ENCODE measurements at places on chromosomes 16 and 17.

DNA sequence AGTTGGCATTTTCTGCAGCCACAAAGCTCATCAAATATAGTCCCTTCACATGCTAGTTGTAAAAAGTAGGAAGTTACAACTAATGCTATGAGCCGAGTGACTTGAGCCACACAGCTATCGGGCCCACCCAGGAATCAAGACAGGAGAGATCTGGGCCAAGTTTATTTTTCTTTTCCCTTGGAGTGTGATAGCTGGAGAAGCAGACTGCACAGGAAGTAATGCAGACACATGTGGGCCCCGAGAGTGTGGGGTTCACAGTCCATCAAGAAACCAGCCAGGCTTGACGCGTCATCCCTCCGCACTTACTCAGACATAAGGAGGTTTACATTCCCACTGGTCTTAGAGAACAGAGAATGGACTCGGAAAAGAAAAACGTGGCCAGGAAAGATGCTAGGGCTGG is 403.1 kb upstream of the CDH11 start:
- no peak for DNase-seq

DNA sequence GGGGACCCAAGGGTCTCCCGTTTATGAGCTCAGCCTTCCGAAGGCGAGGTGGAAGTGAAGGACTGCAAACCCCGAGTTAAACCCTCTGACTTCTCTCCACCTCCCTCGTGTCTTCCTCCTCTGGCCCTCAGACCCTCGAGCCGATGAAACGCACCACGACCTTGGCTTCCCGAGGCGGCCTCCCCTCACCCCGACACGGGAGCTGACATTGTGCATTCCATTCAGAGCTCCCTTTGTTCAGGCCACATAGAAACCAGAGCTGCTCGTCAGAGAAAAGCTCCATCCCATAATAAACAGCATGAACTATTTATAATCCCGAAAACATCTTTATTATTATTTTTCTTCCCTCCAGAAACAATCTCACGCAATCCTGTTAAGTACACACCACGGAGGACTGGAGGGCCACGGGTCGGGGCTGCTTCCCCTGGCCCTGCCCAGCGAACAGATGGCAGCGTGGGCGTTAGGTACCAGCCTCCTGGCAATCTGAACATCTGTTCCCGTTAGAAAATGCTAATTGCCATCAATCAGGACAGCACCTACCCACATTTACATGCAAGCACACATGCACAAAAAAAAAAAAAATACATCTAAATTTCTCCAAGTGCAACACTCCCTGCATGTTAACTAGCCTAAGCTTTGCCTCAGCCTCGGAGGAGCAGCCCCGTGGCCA is 145.7 kb downstream of the RBFOX3 start:
- no peak for DNase-seq

DNA sequence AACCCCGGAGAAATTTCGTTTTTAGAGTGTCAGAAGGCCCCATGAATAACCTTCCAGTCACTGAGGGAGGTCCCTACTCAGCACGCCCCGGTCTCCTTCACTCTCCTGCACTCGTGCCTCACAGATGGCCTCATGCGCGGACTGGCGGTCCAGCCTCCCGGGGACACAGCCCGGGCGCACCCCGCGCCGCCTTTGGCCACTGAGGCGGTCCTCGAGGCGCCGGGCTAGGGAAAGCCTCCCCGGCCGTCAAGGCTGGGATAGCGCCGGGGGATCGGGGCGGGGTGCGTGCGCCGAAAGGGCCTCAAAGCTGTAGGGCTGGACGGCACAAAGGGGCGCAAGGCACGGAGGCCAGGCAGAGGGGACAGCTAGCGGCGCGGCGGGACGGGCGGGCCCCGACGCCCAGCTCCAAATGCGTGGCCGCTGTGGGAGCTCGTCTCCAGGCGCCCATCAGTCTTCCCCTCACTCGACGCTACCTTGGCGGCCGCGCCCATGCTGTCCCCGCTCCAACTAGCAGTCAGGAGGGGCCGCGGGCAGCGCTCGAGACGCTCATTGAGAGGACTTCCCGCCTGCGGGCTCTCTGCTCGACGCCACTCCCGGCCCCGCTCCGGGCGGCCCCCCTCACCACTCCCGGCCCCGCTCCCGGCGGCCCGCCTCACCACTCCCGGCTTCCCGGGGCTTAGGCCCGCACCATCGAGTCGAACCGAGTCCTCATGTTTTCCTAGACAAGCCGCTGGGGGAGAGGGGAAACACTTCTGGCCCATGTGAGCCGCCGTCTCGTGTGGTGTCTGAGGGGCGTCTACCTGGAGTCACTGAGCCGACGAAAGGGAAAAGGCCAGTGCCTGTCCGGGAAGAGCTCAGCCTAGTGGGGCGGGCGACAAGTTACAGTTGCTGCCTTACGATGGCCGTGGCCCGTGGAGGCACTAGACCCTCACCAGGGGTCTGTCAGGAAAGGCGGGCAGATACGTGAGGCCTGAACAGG is at the start of gene USP6:
Gene USP6 (plus strand): TSS at position 360 of the 979 bp plus-strand sequence. CDS start 14,336 bp downstream, outside the sequence.
- DNase-seq = no peak

DNA sequence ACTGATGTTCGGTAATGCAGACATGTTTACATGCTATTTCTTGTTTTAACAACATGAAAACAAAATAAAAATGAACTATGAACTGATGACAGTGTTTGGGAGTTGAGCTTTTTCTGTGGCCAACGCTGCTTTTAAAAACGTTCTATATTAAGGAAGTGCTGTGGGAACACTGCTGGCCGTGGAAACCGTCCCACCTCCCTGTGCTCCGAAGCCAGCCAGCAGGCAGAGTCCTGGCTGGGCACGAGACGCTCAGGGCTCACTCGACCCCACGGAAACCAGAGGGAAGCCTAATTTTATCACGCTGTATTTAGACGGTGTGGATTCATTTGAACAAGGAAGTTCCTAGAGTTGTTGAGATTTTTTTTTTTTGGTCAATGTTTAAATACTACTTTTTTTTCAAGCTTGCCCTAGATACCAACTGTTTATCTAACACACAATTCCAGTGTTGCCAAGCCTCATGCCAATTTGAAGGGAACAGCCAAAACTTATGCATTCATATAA is 25.8 kb downstream of the ADCY9 start:
- no peak for DNase-seq

DNA sequence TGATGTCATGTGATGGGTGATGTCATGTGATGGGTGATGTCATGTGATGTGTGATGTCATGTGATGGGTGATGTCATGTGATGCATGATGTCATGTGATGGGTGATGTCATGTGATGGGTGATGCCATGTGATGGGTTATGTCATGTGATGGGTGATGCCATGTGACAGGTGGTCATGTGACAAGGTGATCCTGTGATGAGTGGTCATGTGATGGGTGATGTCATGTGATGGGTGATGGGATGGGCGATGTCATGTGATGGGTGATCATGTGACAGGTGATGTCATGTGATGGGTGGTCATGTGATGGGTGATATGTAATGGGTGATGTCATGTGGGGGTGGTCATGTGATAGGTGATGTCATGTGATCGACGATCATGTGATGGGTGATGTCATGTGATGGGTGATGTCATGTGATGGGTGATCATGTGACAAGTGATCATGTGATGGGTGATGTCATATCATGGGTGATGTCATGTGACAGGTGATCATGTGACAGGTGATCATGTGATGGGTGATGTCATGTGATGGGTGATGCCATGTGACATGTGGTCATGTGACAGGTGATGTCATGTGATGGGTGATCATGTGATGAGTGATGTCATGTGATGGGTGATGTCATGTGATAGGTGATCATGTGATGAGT is 17.2 kb downstream of the CD300LB start:
- no peak for DNase-seq

DNA sequence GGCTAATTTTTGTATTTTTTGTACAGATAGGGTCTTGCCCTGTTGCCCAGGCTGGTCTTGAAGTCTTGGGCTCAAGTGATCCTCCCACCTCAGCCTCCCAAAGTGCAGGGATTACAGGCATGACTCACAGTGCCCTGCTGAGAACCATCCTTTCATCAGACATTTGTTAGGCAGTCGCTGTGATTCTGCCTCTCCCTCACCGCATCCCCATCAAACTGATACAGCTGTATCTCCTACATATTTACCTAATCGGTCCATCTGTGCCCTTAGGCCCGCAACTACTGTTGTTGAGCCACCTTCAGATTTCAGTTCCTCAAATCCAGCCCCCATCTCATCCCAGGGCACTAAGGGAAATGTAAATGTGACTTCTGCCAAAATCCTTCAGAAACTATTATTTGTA is 2.0 kb upstream of the SLC43A2 start:
- DNase-seq = no peak

DNA sequence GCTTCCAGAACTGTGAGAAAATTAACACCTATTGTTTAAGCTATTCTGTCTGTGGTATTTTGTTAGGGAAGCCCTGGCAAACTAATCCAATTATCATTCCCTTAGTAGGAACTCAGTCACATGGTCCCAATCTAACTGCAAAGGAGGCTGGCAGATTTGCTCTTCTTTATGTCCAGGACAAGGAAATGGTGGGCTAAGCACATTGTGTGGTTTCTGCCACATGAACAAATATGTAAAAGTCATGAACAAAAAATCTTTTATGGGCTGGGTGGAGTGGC is 278.6 kb upstream of the RPL38 start:
- no peak for DNase-seq

GRCh38 chr16:70760221-70760620 is 40.7 kb downstream of the VAC14 start:
- no peak for DNase-seq

- DNase-seq = no peak
Observed at GRCh38 chr17:11880714-11881113, 116.6 kb downstream of the ZNF18 start.

DNA sequence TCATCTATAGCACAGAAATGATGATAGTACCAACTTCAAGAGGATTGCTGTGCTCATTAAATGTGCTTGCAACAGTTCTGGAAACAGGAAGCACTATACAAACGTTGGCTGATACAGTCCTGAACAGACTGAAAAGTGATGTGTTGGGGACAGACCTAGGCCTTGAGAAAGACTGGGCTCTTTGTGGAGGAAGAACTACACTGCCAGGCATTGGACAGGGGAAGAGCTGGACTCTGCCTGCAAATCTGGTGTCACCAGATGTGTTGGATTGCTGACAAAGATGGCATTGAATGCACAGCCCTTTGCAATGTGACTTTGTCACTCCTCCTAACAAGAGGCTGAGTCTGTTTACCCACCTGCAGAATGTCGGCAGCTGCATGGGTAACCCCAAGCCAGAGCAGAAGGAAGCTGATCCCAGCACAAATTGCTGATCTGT is 12.4 kb upstream of the ST6GALNAC2 start:
- peak; percentile 85 for DNase-seq

DNA sequence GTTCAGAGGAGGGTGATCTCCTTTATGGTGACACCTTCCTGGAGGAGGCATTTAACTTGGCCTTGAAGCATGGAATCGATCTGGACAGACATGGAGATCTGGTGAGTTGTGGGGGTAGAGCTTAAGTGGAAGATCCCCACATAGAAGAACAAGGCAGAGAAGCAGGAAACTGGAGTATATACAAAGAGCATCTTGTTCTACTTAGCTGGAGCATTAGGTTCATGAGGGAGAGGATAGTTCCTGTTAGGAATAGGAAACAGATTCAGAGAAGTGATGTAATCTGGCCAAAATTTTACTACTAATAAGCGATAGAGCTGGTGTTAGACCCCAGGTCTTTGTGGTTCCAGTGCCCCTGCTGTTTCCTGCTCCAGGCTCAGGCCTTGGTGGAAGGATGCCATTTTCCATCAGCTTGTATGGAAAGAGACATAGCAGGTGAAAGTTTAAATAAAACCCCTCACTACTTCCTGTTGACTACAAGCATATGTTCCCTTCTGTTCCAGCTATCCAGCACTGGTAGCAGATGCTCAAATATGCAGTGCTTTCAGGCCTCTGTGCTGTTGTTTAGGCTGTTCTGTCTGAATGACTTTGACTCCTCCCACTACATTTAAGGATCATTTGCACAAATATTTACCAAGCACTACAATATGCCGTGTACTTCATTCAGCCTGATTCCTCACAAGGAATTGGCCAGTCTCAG is 9.4 kb downstream of the RPAIN start:
- DNase-seq = peak; percentile 3

DNA sequence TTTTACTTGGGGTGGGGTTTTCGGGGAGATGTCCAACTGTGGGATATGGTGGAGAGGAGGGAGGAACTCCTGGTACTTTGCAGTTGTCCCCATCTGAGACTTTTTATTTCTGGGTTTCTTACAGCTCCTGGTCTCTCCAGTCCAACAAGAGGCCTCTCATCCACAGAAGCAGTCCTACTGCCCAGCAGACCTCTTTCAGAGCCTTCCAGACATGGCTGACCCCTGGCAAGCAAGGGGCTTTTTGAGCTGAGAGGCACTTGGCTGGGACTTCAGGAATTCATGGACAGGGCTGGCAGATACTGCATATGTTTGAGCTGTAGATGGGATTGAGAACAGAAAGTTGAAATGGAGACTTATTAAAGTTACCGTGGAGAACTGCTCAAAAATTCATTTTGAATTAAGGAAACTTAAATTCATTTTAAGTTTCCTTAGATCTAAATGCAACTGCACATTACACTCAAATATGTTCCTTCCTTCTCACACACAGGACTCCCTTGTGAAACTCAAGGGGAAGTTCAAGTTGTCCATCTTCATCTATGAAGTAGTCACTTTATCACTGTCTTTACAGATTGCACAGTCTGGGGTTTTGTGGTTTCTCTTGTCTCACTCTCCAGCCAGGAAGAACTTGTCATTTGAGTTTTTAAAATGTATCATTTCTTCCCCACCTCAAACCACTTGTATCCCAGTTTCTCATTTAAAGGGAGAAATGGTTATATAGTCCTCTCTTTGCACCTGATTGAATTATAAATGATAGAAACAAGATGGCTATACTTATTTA is 1.1 kb downstream of the LASP1NB start:
- no peak for DNase-seq

DNA sequence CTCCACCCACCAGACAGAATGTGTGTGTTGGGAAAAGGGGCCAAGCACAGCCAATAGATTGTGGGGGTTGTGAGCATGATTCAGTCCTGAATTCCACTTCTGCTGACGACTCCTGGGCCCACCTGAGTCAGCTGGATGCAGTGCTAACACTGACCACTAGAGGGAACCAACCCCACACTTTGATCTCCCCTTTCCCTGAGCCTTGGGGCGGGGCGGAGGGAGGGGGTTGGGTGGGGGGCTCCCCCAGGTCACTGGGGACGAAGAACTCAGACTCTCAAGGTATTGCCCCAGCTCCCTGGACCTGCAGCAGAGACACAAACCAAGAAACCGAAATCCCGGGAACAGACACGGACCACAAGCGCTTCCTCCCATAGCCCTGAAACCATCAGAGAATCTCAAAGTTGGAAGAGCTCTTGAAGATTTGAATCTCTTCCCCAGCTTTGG is 621 bp upstream of the CSHL1 start:
- DNase-seq = peak; percentile 8

GRCh38 chr17:41965694-41966462 is 717 bp upstream of the CNP start:
- DNase-seq = peak; percentile 96
